ENCODE measurements at places on chromosomes 5 and 9.

DNA sequence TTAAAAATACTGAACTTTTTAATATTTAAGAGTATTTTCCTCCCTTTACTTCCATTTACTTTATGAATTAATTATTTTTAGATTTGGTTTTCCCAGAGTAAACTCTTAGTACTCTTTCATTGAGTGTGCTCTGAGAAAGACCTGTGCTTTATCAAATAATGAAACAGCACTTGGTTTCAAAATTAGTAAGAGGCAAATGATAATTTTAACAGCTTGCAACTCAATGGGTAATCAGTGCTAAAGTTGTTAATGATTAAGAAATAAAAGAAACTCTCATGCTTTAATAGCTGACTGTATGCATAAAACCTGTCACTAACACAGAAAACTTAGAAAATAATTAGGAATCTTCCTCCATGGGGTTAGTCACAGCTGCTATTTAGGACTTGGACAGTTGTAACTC lies 244.4 kb downstream of the RFX3 start:
- no peak for DNase-seq

DNA sequence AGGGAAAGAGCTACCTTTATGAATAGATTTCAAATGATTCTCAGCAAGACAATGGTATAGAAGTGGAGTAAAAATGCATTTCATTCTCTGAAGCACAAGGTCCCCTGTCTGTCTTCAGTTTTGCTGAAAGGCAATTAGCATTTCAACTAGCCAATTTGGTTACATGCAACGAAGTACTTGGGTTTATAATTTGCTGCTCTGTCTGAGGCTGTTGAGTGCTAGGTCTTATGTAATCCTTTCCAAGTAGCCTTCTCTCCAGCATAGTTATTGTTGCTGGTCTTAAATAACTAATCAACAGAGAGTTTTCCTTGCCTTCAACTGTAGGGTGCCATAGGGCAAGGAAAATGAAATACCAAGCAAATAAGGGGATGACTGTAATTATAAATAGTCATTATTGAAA lies 4.5 kb downstream of the ADGRV1 start:
- DNase-seq: no peak

DNA sequence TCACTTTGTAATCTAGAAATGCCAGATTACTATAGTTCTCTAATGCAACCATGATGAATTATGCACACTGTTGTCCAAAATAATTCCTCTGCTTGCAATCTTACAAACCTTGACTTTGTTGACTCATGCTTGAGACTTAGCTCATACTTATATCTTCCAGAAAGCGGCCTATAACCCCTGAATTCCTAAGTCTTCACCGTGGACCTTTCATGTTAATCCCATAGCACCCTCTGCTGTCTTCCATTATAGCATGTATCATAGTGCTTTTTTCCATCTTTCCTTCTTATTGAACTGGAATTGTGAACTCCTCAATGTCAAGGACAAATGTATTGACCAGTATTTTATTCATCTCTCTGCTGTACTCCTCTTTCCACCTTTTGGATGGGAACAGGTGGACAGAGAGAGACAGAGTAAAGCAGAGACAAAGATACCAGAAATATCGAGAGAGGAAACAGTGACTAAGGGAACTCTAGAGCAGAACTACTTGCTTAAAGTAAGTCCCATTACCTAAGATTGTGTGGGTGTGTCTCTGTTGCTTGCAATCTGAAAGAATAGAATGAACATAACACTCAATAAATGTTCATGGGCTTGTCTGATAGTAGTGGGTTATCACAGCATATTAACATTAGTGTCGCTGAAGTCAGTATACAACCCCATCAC lies 110.0 kb downstream of the LURAP1L start:
- DNase-seq: no peak

DNA sequence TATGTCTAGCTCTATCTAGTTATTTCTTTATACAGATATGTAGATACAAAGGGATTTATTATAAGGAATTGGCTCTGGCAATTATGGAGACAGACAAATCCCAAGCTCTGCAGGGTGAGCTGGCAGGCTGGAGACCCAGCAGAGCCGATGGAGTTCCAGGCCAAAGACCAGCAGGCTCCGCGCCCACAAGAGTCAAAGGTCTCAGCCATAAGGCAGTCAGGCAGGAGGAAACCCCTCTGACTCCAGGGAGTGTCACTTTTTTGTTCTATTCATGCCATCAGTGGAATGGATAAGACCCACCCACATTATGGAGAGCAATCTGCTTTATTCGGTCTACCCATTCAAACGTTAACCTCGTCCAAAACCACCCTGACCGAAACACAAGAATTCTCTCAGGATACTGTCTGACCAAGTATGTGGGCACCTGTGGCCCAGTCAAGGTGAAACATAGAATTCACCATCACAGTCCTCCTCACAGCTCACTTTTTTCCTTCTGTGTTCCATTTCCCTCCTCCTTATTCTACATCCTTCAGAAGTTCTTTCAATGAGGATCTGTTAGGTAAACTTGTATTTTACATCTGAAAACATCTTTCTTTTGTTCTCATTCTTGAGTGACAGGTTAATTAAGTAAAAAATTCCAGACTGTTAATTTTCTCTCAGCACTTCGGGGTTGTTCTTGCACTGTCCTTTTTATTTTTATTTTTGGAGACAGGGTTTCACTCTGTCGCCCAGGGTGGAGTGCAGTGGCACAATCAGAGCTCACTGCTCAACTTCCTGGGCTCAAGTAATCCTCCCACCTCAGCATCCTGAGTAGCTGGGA lies 21.2 kb downstream of the RNF130 start:
- DNase-seq: no peak

DNA sequence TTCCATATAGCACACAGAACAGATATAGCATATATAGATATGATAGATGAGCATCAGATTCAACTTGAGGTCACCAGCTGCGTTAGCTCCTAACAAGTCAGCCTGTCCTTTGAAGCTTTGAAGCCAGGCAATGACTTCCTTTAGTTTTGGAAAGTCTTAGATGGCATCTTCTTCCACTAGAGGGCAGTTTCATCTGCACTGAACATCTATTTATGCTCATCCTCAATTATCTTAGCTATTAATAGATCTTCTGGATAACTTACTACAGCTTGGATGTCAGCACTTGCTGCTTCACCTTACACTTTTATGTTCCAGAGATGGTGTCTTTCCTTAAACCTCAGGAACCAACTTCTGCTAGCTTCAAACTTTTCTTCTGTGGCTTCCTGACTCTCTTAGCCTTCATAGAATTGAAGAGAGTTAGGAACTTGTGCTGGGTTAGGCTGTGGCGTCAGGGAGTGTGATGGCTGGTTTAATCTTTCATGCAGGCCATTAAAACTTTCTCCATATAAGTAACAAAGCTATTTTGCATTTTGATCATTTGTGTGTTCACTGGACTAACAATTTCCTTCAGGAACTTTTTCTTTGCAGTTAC lies 1401.4 kb downstream of the EFNA5 start:
- no peak for DNase-seq

- no peak for DNase-seq
These were observed 57.8 kb downstream of the CWC27 start for GRCh38 chr5:64826541-64826940.

DNA sequence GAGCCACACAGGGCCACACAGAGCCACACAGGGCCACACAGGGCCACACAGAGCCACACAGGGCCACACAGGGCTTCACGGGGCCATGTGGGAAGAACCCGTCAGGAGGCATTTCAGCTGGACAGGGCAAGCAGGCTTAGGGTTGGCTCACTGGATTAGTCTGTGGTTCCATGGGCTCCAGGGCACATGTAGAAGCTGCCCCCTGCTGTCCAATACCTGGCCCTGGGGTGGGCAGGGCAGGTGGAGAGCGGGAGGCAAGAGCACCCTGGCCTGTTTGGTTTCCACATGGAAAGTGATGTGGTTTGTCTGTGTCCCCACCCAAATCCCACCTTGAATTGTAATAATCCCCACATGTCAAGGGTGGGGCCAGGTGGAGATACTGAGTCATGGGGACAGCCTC lies 16.4 kb upstream of the LPCAT1 start:
- peak; percentile 17 for DNase-seq

DNA sequence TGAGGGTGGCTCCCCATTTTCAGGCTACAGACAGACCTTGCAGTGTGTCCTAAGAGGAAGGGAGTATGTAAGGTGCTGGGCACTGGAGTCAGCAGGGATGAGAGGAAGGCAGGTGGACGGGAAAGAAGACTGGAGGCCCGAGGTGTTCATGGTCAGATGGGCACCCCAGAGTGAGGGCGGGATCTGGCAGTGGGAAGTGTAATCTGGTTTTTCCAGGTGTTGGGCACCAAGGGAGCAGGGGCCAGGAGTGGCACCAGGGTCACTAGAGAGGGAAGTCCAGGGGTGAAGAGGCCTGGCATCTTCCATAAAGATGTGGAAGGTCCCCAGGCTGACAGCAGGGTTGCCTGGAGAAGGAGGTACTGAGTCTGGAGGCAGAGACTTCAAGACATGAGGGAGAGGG lies 29.7 kb downstream of the PITX1 start:
- DNase-seq: no peak

DNA sequence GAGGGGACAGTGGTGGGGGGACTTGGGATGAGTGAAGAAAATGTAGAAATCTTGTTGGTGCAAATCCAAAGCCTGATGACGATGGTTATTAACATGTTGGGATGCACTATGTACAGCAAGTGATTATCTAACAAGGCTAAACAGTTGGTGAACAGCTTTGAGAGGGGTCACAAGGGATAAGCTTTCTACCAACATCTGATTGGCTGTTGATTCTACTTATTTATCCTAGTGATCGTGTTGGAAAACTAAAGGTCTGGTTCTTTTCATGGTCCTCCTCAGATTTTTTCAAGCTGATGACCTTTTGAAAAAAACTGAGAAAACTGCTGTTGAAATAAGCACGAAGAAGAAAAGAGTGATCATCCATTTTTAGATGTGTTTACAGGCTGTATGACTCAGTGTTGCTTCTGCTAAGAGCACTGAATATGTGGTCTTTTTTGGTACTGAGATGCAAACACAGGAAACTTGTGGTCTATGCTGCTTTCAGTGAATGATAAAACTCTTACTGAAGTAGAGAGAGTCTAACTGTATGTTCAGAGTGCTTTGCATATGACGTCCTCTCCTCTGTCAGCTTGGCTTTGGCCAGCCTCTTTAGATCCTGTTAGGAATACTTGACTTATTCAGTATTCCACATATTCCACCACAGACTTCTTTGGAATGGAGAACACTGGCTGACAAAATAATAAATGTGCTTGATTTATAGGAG lies 174.8 kb downstream of the SLF1 start:
- no peak for DNase-seq

GRCh38 chr5:132386644-132387286 lies 17.3 kb downstream of the SLC22A5 start:
- DNase-seq: peak; percentile 63

DNA sequence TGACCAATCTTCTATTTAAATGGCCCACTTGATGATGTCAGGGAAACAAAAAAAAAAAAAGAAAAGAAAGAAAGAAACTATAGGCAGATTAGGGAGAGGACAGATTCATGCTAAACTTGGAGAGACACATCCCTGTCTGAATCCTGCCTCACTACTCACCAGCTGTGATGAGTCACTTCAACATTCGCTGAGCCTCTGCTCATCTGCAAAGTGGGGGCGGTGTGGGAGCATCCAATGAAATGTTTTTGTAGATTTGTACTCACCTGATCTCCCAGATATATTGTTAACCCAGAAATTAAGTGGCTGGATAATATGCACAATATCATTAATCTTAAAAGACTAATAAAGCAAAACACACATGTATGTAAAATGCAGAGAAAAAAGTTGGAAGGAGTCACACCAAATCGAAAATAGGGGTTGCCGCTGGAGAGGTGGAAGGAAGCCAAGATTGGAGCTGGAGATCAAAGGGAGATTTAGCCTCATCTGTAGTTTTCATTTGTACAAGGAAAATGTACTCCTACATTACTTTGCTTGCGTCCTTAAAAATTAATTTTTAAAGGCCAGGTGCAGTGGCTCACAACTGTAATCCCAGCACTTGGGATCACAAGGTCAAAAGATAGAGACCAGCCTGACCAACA lies 17.0 kb upstream of the ERGIC1 start:
- no peak for DNase-seq

GRCh38 chr5:163586531-163586956 lies 81.1 kb downstream of the MAT2B start:
- DNase-seq: no peak

- DNase-seq: no peak
These were observed 294.7 kb upstream of the DMRT1 start for GRCh38 chr9:546797-547223.

- DNase-seq: no peak
These were observed 129.9 kb downstream of the PDZD2 start for GRCh38 chr5:31768784-31769183.

DNA sequence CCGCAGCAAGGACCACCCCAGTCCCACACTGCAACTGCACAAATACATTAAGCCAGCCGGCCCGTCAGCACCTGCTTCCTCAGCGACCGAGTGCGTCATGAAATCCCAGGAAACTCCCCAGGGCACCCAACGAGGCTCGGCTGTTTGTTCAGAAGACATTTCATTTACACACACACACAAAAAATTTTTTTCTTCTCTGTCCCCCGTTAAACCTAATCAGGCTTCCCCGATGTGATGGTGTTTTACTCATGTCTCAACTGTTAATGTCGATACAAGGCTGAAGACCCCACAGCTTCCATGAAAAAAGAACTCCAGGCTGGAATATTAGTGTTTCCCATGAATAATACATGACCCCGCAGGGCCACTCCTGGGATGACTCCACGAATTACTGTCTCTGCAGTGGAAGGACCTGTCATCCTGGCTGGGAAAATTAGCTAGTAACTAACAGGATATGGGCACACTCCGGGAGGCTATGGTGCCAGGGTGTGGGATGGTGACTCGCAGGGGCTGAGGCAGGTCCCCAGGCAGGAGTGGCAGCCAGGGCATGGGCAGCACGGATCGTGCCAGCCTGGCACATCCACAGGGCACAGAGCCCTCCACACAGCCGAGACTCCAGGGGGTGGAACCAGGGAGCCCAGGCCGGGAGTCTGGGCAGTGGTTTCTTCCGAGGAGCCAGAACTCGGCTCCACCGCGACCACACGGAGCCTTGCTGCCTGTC lies 102.4 kb downstream of the VAV2 start:
- no peak for DNase-seq

DNA sequence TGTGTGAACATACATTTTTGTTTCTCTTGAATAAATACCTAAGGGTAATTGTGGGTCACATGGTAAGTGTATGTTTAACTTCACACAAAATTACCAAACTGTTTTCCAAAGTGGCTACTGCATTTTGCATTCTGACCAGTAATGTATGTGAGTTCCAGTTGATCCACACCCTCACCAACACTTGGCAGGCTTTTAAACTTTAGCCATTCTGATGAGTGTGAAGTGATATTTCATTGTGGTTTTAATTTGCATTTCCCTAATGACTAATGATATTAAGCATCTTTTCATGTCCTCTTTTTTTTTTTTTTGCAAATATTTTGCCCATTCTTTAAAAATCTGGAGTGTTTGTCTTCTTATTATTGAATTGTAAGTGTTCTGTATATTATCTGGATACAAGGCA lies 53.5 kb upstream of the MAST4 start:
- no peak for DNase-seq
